ENCODE measurements at places on chromosomes 16 and 17.

DNA sequence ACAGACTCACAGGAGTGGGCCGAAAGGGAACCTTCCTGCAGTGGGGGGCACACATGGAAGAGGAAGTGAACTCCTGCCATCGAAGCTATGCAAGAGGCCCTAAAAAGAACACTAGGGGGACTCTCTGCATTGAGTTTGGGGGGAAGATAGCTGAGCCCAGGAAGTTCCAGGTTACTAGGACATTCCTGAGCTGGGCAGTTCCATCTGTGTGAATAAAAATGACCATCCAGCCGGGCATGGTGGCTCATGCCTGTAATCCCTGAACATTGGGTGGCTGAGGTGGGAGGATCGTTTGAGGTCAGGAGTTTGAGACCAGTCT is 211.8 kb downstream of the ZNF423 start:
- DNase-seq = no peak

GRCh38 chr17:32341141-32341856 is 674 bp downstream of the C17orf75 start:
- DNase-seq = no peak

DNA sequence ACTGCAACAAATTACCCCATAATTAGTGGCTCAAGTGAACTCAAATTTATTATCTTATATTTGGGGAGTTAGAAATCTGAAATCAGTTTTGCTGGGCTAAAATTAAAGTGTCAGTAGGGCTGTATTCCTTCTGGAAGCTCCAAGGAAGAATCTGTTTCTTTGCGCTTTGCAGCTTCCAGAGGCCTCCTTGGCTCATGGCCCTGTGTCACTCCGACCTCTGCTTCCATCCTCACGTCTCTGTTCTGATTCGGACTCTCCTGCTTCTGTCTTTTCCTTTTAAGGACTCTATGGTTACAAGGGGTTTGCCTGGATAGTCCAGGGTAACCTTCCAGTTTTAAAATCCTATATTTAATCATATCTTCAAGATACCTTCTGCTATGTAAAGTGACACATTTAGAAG is 232.1 kb downstream of the CA10 start:
- no peak for DNase-seq

GRCh38 chr16:88747588-88748301 is 37.3 kb downstream of the PIEZO1 start:
- DNase-seq = no peak

GRCh38 chr17:76261421-76262215 is 3.5 kb upstream of the UBALD2 start:
- DNase-seq = no peak

GRCh38 chr17:39606434-39607056 is 1.2 kb downstream of the NEUROD2 start:
- DNase-seq = no peak

DNA sequence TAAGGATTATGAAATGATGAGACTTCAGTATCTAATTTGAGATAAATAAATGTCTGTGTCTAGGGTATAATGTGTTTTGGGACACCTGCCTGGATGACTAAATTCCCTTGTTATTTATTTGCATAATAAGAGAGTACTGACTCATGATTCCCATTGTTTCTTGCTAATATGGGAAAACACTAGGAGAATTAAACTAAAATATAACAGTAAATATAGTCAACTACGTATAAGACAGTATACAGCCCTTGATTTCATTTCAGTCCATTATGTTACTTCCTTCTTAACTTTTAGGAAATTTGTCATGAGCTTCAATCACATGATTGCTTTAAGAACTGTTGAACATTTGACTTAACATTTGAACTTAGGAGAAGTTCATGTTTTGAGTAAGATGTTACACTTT is 62.4 kb downstream of the VMP1 start:
- no peak for DNase-seq

DNA sequence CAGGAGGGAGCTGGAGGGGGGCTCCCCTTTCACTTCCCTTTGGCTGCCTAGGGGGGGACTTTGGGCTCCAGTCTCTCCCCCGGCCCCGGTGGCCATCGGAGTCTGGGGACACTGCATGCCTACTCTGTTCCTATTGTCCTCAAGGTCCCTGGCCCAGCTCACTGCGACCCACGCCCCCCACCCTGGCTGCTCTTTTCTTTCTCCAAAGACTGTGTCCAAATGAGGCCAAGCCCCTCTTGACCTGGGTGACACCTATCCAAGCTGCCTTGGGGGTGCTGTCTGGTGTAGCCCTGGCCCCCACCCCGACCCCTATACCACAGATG is 12.9 kb downstream of the UBALD1 start:
- DNase-seq = no peak

- no peak for DNase-seq
Measured at GRCh38 chr17:48597528-48597777, 3.9 kb upstream of the HOXB5 start.

GRCh38 chr16:81779536-81780320 is 637 bp downstream of the PLCG2 start:
- DNase-seq = no peak

DNA sequence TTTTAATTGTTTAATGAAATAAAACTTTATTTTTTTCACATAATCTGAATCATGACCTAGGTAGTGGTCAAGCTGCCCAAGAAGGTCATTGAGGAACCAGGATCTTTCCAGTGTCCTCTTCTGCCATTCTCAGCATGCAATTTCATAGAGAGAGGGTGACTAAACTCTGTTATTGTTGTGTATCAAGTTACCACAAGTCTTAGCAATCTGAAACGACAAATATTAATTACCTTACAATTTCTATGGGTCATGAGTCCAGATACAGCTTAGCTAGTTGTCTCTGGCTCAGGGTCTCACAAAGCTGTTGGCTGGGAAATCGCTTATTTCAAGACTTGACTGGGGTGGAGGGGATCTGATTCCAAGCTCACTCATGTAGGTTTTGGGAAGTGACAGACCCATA is 37.6 kb downstream of the FTO start:
- DNase-seq = no peak

GRCh38 chr16:70664325-70665112 is 18.2 kb downstream of the IL34 start:
- no peak for DNase-seq

GRCh38 chr17:20948984-20949777 is 93.6 kb downstream of the USP22 start:
- no peak for DNase-seq

GRCh38 chr17:21524211-21524591 is 148.0 kb downstream of the KCNJ12 start:
- no peak for DNase-seq

GRCh38 chr16:55280587-55280986 is 43.4 kb upstream of the IRX6 start:
- no peak for DNase-seq

- no peak for DNase-seq
Measured at GRCh38 chr17:77466596-77467223, 325.9 kb downstream of the SEC14L1 start.

DNA sequence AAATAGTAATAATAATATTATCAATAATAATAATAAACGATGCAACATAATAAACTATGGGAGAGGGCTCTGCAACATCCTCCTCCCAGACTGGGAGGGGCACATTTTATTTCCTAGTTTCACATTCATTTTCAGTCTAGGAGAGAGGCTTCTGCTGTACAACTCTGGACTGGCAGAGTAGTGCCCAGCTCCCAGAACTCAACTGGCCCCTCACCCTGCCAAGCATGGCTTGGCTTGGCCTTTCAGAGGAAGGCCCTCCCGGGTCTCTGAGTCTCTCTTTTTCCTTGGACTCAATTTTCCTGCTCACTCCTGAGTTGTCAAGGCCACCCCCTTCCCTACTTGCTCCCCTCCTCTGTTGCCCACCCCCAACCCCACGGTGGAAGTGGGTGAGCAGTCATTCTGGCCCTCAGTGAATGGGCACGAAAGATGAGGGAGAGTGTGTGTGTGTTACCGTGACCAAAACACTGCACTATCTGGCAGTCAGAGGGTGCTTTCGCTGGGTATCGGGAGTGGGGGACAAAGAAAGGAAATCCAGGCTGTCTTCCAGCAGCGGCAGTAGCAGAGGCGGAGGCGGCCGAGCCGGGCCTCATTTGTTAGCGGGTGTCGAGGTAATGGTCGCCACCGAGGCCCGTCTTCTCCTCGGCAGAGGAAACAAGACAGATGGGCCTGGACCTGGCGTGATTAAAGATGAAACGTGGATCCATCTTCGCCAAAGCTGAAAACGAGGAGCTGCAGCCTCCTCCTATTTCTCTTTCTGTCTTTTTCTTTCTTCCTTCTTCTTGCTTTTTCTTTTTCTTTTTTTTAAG is 2.3 kb downstream of the HOXB4 start:
- no peak for DNase-seq

DNA sequence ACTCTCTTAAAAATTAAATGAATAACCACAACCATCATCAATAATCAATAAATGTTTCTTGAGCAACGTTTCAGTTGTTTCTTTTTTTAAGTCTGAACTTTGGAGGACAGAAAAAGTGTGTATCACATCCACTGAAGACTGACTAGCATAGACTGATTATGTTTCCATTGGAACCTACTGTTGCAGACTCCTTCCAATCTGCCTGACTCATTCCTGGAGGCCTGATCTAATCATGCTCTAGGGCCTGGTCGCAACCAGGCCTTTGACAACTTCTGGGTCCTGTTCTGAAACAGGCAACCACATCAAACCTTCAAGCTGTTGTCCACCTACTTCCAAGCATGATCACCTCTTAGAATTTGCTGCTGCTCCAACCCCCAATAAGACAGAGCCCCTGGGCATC is 109.2 kb upstream of the NUDT7 start:
- no peak for DNase-seq

GRCh38 chr17:75689441-75689873 is 22.3 kb downstream of the SAP30BP start:
- DNase-seq = no peak

GRCh38 chr16:12110361-12111107 is 134.0 kb downstream of the SNX29 start:
- DNase-seq = no peak

GRCh38 chr17:5592382-5592781 is 8.1 kb upstream of the NLRP1 start:
- no peak for DNase-seq

GRCh38 chr17:61783556-61784304 is 79.6 kb downstream of the BRIP1 start:
- no peak for DNase-seq

- no peak for DNase-seq
Measured at GRCh38 chr17:50100921-50101345, 5.8 kb downstream of the PDK2 start.

DNA sequence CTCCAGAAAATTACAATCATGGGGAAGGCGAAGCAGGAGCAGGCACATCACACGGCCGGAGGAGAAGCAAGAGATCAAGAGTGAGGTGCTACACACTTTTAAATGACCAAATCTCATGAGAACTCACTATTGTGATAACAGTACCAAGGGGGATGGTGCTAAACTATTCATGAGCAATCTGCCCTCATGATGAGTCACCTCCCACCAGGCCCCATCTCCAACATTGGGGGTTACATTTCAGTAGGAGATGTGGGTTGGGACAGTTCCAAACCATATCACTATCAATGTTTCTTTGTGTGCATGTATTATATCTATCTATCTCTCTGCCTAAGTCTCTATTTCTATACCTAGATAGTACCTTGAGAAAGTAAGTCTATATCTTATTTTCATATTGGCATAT is 724.8 kb downstream of the CDH11 start:
- no peak for DNase-seq

DNA sequence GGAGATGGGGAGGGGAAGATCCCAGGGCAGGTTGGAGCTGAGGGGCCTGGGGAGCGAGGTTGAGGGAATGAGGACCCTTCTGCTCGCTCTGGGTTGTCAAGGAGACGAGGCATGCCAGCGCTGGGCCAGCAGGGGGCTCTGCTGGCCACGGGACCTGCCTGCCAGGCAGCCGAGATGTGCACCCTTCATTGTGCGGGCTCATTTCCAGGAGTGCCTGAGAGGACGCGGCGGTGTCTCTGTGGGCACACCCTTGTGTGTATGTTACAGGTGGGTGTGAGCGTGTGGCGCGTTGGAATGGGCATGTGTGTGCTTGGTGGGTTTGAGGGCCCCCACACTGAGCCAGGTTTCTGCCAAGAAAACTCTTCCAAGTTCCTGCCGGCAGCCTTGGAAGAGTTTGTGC is 15.9 kb downstream of the ARHGAP23 start:
- DNase-seq = no peak

- DNase-seq = no peak
Measured at GRCh38 chr16:62596584-62596983, 560.3 kb upstream of the CDH8 start.

GRCh38 chr16:24272379-24272778 is 16.2 kb downstream of the CACNG3 start:
- DNase-seq = no peak

DNA sequence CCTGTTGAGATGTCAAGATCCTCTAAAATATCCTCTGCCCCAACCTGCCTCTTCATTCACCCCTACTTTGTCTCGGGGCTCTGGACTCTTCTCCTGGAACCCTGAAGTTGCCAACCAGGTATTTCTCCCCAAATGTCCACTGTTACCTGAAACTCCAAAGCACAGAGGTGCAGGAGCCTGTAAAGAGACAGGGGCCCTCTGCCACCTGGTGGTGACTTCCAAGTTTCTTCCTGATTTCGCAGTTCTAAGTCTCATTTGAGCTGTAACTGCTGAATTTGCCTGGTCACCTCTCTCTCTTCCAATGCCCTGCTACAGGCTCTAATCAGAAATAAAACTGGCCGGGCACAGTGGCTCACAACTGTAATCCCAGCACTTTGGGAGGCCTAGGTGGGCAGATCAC is 77.1 kb upstream of the RCVRN start:
- DNase-seq = no peak

DNA sequence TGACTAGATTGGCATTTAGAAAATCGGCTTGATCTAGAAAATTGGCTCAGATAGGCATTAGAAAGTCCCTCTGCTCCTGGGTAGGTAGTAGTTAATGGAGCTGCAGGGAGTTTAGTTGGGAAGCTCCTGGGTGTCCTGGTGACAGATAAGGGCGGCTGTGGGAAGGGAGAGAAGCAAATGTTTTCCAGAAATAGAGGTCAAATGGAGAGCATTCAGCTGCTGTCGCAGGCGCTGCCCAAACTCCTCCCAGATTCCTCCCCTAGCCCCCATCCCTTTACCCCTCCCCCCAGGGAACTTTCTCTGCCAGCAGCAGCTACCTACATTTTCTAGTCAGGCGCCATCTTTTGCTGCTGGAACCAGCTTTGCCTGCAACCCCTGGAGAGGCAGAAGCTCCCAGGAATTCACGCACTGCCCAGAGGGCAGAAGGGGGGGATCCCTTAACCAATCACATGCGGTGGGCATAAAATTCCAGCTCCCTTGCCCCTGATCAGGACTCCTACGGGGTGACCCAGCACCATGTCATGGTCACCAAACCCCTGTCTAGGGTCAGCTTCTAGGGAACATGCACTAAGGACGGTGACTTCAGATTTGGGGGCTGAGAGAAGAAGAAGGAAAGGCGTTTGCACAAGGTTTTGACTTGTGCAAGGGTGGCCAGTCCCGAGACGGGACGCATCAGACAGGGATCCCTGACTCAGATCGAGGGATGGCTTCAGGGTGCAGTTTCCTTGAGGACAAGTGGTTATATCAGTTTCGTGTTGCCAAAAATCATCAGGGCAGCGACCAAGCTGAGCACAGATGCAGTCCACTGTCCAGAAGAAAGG is 43.8 kb downstream of the SOCS1 start:
- no peak for DNase-seq
